ENCODE measurements at places on chromosomes 16 and 17. TPM values are rescaled to one million over a fixed set of nuclear protein-coding genes. Genes with fewer than 3 reads are reported as not detected.

- DNase-seq = peak; percentile 19
- H3K27ac ChIP-seq = no peak overlapping the region
- H3K36me3 ChIP-seq = no peaks in the 10 kb centered on the region
- H3K4me3 ChIP-seq = no peak overlapping the region
- H3K27me3 ChIP-seq = no peaks in the 10 kb centered on the region
Measured at GRCh38 chr17:6701719-6702118, 11.4 kb downstream of the SLC13A5 start.

DNA sequence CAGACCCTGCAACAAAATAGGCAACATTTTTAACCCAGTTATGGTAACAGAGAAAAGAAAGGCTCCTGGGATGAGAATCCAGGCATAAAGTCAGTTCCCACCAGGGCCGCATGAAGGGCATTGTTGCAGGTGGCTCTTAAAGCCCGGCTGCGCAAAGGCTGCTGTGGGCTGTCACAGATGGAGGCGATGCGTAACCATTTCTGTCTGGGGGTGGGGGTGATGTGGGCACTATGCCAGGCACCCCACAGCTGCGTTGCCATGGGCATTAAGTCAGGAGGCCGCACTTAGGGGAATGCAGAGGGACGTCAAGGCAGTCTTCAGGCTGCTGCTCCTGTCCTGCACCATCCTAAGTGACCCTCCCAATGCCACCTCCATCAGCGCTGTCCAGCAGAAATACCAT, 228.4 kb downstream of the CPPED1 start:
- no peaks in the 10 kb centered on the region for H3K36me3 ChIP-seq
- no peak for DNase-seq
- H3K27ac ChIP-seq = no peak overlapping the region
- no peaks in the 10 kb centered on the region for H3K4me1 ChIP-seq

- H3K4me3 ChIP-seq = no peak overlapping the region
- H3K27me3 ChIP-seq = no peaks in the 10 kb centered on the region
- no peaks in the 10 kb centered on the region for H3K36me3 ChIP-seq
Measured at GRCh38 chr16:88560714-88561484, 9.3 kb upstream of the ZC3H18 start.

GRCh38 chr17:69323806-69324205, 3.1 kb downstream of the ABCA5 start:
- H3K36me3 ChIP-seq = no peaks in the 10 kb centered on the region

GRCh38 chr17:70157151-70157550, 12.2 kb upstream of the KCNJ2 start:
- H3K27ac ChIP-seq = no peak overlapping the region
- no peak overlapping the region for H3K4me3 ChIP-seq
- no peaks in the 10 kb centered on the region for H3K4me1 ChIP-seq
- no peaks in the 10 kb centered on the region for H3K36me3 ChIP-seq
- H3K27me3 ChIP-seq = no peaks in the 10 kb centered on the region

DNA sequence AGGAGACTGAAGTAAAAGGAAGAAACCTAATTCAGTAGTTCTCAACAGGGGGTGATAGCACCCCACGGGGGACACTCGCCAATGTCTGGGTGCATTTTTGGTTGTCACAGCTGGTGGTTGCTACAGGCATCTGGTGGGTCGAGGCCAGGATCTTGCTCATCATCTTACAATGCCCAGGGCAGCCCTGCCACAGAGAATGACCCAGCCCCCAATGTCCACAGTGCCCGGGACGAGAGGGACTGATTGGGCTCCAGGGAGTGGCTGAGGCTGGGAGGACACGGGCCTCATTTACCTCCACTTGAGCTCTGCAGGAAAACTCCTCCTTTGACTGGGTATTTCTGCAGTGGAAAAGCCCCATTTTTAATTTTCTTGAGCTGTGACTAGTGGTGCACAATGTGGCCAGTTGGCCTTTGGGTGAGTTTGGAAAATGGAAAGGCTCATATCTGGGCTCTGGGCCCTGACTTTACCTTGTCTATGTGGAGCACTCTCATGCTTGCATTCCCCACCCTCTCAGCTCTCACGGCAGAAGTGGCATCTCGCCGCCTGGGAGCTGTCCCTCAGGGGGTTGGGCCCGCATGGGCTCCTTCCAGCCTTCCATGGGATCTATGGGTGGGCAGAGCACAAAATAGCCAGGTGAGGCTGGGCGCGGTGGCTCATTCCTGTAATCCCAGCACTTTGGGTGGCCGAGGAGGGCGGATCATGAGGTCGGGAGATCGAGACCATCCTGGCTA, 37.7 kb upstream of the IRF8 start:
- no peaks in the 10 kb centered on the region for H3K27me3 ChIP-seq
- H3K4me3 ChIP-seq = no peak overlapping the region
- DNase-seq = no peak
- no peaks in the 10 kb centered on the region for H3K4me1 ChIP-seq
- H3K36me3 ChIP-seq = no peaks in the 10 kb centered on the region

- no peak overlapping the region for H3K27ac ChIP-seq
- H3K27me3 ChIP-seq = no peaks in the 10 kb centered on the region
- H3K36me3 ChIP-seq = no peaks in the 10 kb centered on the region
- no peaks in the 10 kb centered on the region for H3K4me1 ChIP-seq
- H3K4me3 ChIP-seq = no peak overlapping the region
- DNase-seq = no peak
Measured at GRCh38 chr16:7374614-7375174, 42.0 kb downstream of the RBFOX1 start.

DNA sequence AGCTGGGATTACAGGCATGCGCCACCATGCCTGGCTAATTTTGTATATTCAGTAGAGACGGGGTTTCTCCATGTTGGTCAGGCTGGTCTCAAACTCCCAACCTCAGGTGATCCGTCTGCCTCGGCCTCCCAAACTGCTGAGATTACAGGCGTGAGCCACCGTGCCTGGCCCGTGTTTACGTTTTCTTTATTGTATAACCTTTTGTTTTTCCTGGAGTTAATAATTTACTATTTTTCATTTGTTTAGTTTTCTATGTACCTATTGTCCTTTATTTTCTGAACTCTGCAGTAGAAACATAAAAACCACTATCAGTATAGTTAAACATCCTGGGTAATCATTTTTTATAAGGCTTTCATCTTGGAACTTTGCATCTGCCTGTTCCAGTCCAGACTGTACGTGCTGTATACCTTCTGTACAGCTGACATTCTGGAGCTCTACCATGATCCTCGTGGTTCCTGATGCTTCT, 73.6 kb downstream of the PPM1E start:
- no peak overlapping the region for H3K4me3 ChIP-seq
- no peaks in the 10 kb centered on the region for H3K4me1 ChIP-seq
- DNase-seq = no peak
- no peaks in the 10 kb centered on the region for H3K36me3 ChIP-seq
- no peak overlapping the region for H3K27ac ChIP-seq

DNA sequence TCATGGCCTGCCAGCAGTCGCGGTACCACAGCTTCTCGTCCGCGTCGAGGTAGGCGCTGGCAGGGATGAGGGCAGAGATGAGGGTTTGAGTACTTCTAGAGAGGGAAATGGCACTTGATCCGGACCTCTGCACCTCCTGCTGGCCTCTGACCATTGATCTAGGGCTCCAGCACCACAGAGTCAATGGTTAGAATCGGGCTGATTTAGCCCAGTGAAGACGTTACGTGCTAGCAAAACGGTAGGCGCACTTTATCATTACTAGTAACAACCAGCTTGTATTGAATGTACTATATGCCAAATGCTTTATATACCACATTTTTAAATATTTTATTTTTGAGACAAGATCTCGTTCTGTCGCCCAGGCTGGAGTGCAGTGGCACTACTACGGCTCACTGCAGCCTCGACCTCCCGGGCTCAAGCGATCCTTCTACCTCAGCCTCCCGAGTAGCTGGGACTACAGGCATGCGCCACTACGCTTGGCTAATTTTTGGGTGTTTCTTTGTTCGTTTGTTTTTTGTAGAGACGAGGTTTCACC, 526 bp downstream of the TSNAXIP1 start:
- H3K4me3 ChIP-seq = peak overlapping the region; percentile 85
- H3K27me3 ChIP-seq = no peaks in the 10 kb centered on the region

DNA sequence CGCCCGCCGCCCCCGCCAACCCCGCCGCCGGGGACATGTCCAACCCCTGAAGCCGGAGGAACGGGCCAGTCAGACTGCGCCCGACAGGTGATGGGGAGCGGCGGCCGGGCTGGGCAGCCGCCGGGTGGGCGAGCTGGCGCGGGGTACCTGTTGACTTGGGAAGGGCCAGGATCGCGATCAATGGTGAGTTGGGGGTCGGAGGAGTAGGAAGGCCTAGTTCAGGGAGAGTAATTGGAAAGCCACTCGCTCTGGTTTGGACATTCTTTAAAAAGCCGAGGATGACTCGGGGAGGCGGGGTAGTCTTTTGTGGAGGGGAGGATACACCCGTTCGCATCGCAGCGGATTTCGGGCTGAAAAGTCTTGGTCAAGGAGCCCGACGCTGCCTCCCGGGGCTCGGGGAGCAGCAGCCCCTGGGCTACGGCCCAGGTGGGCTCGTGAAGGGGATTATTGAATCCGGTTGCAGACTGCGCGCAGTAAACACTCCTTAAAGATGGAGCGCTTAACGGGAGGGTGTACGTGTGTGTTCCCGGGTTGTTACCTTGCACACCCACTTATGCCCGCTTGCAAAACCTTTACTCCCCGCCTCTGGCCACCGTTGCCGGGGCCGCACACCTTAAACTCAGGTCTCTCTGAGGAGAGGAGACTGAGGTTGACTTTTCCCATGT, 123.8 kb downstream of the GOSR1 start:
- H3K27ac ChIP-seq = peak overlapping the region; percentile 29
- H3K4me3 ChIP-seq = peak overlapping the region; percentile 57
- no peak for DNase-seq
- no peaks in the 10 kb centered on the region for H3K4me1 ChIP-seq
- H3K36me3 ChIP-seq = no peaks in the 10 kb centered on the region

DNA sequence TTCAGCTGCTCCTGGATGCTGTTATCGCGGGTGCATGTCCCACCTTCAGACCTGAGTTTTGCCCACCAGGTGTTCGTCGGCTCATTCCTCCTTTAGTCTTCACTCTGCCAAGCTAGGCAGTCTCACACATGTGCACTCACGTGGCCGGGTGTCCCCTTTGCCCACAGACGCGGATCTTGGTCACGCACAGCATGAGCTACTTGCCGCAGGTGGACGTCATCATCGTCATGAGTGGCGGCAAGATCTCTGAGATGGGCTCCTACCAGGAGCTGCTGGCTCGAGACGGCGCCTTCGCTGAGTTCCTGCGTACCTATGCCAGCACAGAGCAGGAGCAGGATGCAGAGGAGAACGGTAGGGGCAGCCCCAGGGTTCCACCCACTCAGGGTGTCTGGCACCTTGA, 133.1 kb downstream of the ABCC6 start:
- H3K27me3 ChIP-seq = no peaks in the 10 kb centered on the region
- DNase-seq = no peak
- no peak overlapping the region for H3K27ac ChIP-seq
- no peaks in the 10 kb centered on the region for H3K4me1 ChIP-seq
- peaks cover 36% of the 10 kb centered on the region for H3K36me3 ChIP-seq

DNA sequence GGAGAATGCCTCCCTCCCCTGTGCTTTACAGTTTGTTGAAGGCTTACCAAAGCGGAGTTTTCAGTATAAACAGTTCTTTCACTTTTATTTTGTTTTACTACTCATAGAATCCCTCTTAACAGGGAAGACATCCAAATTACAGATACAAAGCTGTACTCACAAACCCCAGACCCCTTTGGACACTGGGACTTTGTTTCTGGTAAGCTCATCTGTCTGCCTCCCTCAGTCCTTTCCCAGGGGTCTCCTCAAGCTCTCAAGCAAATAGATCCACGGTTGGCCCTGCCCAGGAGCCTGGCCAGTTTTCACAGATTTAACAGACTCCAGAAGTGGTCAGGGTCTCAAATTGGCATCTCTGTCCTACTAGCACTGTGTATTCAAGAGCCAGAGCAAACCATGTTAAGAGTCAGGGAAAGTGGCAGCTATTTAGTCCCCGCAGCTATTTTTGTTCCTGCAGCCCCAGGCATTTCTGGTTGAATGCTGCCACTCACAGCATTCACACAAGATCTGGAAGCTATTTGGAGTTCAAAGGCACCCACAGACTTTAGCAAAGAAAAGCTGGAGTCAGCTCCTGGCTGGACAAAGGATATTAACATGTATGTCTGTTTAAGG, 54.2 kb downstream of the TMEM100 start:
- H3K27ac ChIP-seq = no peak overlapping the region
- no peaks in the 10 kb centered on the region for H3K4me1 ChIP-seq
- no peaks in the 10 kb centered on the region for H3K27me3 ChIP-seq
- H3K36me3 ChIP-seq = no peaks in the 10 kb centered on the region
- H3K4me3 ChIP-seq = no peak overlapping the region

DNA sequence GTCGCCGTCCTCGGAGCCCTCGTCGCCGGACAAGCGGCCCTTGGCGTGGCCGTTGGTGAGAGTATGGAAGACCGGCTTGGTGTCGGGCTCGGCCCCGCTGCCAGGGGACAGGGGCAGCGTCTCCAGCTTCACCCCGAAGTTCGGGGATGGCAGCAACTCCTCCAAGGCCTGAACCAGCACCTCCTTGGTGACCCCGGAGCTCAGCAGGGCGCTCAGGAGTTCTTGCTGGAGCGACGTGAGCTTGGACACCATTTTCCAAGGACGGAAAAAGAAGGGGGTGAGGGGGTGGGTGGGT, 279 bp downstream of the HNF1B start:
- no peaks in the 10 kb centered on the region for H3K36me3 ChIP-seq
- peaks cover 32% of the 10 kb centered on the region for H3K4me1 ChIP-seq
- peaks cover 55% of the 10 kb centered on the region for H3K27me3 ChIP-seq
- H3K4me3 ChIP-seq = no peak overlapping the region
- no peak for DNase-seq

- no peak overlapping the region for H3K4me3 ChIP-seq
- no peak for DNase-seq
- H3K27me3 ChIP-seq = no peaks in the 10 kb centered on the region
- no peaks in the 10 kb centered on the region for H3K4me1 ChIP-seq
- H3K27ac ChIP-seq = no peak overlapping the region
- H3K36me3 ChIP-seq = peaks cover 4% of the 10 kb centered on the region
Measured at GRCh38 chr16:53235851-53236250, 181.1 kb downstream of the CHD9 start.

- no peaks in the 10 kb centered on the region for H3K36me3 ChIP-seq
- H3K27ac ChIP-seq = no peak overlapping the region
- DNase-seq = no peak
- H3K27me3 ChIP-seq = no peaks in the 10 kb centered on the region
- H3K4me1 ChIP-seq = no peaks in the 10 kb centered on the region
Measured at GRCh38 chr17:58741121-58741625, 14.5 kb upstream of the PPM1E start.

DNA sequence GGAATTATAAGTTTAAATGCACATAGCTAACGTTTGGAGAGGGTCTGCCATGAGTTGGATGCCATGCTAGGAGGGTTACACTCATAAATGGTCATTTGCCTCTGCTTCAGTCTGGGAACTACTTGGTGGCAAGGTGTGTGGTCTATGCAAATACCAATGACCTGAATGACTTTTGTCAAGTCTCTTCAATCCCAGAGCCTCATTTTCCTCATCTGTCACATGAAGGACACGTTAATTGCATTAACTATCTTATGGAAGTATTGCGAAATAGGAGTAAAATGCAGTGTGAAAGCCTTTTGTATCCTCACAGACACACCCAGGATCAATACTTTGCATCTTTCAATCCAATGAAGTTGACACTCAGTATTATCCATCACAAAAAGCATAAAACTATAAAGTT, 62.8 kb downstream of the CDK5R1 start:
- H3K27ac ChIP-seq = no peak overlapping the region
- H3K36me3 ChIP-seq = no peaks in the 10 kb centered on the region
- no peak overlapping the region for H3K4me3 ChIP-seq
- H3K4me1 ChIP-seq = peaks cover 27% of the 10 kb centered on the region

The TMEM235 gene
- not detected for total RNA-seq

The MIEF2 gene
- 5.5 TPM for total RNA-seq

The KCNJ12 gene
- total RNA-seq = not detected

The KRTAP4-9 gene
- not detected for total RNA-seq

The TSPOAP1 gene
- 15.0 TPM for total RNA-seq

The MYOCD gene
- total RNA-seq = not detected

The PSMD7 gene
- 126 TPM for total RNA-seq

The GPATCH8 gene
- total RNA-seq = 41.6 TPM

The FOXF1 gene
- not detected for total RNA-seq

The CCNF gene
- total RNA-seq = 30.5 TPM

The TP53TG3 gene
- not detected for total RNA-seq

Measured in CD8-positive, alpha-beta memory T cell (primary cell).